ENCODE measurements at places on chromosomes 7 and 10.
A peak's percentile ranks its signal among the peaks of the same experiment; 100 is the strongest.

DNA sequence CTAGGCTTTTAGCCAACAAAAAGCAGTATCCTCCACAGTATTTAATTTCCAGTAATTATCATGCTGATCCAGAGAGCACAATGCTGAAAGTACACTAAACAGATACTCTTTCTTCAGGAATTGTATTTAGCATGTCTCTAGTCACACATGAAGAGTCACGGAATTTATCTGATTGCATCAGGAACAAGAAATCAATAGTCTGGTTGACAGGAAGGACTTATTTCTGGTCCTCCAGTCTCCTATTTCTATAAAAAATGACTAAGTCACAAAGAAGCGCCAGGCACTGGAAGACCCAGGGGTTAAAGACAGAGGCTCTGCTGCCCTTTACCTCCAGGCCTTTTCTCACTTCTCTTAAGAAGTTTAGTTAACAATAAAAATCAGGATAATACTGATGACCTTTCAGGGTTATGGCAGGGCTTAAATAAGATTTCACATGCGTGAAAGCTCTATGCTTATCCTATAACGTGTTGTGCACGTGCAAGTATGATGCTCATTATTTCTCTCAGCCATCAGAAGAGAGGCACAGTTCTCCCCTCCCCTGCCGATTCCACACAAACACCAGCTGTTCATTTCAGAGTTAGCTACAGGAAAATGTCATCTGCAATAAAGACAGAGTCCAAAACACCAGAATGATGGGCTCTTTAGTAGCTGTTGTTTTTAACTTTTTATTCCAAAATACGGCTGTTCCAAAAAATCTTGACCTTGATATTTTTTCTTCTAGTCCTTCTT lies 36.9 kb downstream of the SLC26A4 start:
- DNase-seq, result no peak

- no peak for DNase-seq
These were observed 975 bp downstream of the CNTNAP2 start for GRCh38 chr7:146117576-146117975.

GRCh38 chr7:41007811-41008210 lies 695.1 kb downstream of the INHBA start:
- no peak for DNase-seq

DNA sequence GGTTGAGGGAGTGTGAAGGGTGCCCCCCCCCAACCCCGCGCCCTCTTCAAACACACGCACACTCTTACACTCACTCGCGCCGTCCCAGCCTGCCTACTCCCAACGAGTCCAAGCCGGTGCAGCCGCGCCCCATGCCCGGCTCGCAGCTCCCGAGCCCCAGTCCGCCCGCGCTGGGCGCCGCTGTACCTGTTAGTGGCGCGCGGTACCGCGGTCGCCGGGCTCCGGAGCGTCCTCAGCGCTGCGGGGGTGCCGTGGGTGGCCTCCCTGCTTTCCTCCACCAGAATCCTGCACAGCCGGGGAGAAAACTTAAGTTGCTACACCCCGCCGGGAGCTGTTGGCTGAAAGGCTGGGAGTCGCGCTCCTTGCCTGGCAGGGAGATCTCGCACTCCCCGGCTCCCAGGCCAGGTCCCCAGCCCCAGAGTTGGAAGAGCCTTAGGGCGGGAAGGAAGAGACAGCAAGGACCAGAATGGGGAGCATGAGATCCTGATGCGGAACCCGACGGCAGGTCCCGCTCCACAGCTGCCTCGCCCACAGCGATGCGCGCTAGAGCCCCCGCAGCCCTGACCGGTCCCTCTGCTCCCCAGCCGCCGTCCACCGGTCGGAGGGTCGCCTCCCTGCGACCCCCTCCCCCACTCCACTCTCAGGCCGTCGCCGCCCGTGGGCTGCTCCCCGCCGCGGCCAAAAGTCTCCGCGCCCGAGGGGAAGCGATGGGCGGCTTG lies 863 bp downstream of the ST8SIA6 start:
- no peak for DNase-seq

- no peak for DNase-seq
These were observed 144.5 kb upstream of the POT1 start for GRCh38 chr7:125074141-125074540.

GRCh38 chr10:34169677-34170076 lies 645.4 kb downstream of the PARD3 start:
- DNase-seq, result no peak

- DNase-seq, result no peak
These were observed 25.7 kb downstream of the CHST3 start for GRCh38 chr10:71989661-71990454.

DNA sequence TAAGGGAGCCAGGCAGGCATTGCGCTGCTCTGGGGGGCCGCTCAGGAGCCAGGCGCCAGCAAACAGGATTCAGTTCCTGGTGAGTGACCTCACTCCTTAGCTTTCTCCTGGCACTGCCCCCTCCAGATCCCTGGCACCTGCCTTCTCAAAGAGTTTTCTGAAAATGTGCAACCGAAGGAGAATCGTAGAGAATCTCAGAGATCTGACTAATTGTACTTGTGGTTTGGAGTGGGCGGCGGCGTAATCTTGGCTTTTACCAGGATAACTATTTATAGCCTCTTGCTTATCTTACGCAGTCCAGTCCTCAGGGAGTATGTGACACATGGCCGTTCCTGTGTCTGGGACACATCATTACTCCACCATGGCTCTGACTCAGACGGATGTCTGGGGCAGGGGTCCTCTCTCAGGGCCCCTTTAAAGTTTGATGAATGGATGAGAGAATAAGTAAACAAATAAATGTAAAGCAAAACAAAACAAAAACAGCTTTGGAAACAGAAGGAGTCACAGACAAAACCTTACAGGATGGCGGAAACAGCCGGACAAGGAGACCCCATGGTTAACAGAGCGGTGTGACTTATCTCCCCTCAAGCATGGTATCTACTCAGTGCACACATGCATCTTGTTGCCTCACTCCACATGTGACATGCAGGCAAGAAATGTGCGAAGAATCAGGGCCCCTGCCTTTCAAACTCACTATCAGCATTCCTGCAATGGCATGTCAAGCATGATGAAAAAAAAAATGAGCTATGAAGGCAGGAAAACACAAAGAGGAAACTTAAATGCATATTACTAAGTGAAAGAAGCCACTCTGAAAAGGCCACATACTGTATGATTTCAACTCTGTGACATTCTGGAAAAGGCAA lies 99.7 kb downstream of the TNS3 start:
- no peak for DNase-seq

DNA sequence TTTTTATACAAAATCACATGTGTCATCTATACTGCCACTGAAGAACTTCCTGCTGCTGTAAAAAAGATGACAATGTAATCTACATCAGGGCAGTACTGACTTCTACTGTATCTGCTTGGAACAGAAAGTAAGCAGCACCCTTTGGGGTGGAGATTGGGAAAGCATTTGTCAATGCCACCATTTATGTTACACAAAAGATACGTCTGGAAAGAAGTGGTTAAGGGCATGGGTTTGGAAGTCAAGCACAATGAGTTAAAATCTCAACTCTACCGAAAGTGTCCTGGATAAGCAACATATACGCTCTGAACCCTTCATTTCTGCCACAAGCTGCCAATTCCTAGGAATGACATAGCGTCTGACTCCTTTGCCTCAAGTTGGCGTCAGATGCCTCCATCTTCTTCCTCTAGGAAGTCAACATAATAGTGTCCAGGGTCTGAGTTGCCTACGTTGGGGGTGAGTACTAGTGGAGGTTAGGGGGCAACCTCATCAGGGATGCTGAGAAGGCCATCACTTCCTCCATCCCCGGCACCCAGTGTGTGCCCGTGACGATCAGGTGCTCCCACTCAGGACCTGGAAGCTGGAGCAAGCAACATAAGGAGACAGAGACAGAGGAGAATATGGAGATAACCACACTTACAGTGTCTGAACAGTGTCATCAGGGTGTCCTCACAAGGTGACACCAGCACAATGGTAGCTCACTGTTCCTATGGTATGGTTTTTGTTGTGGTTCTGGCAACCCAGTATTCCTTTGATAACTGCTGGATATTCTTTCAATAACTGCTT lies 58.3 kb downstream of the SGMS1 start:
- DNase-seq, result no peak

DNA sequence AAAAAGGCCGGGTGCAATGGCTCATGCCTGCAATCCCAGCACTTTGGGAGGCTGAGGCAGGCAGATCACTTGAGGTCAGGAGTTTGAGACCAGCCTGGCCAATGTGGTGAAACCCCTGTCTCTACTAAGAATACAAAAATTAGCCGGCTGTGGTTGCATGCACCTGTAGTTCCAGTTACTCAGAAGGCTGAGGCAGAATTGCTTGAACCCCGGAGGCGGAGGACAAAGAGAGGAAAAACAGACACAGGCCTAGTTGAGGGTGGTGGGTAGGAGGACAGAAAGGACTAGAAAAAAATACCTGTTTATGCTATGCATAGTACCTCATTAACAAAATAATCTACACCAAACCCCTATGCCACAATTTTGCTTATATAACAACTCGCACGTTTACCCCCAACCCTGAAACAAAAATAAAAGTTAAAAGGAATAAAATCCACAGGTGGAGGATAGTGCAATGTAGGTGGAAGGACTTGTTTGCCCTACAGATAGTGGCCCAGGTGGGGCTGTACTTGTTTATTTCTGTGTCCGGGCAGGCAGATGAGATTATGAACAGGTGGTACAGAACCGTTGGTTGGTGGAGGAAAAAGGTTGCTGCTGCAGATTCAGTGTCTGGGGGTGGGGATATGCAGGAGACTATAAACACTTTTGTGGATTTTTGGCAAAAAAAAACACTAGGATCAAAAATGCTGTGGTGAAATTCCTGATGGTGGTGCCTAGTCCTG lies 5.1 kb downstream of the ZNF680 start:
- no peak for DNase-seq

- no peak for DNase-seq
These were observed 59.1 kb downstream of the TES start for GRCh38 chr7:116269466-116269865.

- peak; percentile 26 for DNase-seq
These were observed 1.5 kb upstream of the GRIFIN start for GRCh38 chr7:2477447-2478398.

DNA sequence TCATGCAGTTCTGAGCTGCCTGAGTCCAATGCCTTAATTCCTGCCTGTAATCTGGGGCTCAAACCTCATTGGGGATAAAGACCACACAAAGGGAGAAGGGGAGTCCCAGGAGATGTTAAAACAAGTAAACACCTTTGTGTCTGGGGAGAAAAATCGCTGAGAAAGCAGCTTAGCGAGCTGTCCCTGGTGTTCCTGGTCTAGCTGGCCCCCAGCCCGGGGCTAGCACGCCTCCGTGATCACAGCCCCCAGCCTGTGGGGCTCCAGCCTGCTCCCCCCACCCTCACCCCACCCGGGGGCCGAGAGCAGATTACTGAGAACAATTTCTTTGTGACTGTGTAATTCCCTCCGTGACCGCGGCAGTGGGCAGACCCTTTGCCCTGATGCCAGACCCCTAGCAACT lies 24.8 kb downstream of the DPCD start:
- DNase-seq, result no peak

DNA sequence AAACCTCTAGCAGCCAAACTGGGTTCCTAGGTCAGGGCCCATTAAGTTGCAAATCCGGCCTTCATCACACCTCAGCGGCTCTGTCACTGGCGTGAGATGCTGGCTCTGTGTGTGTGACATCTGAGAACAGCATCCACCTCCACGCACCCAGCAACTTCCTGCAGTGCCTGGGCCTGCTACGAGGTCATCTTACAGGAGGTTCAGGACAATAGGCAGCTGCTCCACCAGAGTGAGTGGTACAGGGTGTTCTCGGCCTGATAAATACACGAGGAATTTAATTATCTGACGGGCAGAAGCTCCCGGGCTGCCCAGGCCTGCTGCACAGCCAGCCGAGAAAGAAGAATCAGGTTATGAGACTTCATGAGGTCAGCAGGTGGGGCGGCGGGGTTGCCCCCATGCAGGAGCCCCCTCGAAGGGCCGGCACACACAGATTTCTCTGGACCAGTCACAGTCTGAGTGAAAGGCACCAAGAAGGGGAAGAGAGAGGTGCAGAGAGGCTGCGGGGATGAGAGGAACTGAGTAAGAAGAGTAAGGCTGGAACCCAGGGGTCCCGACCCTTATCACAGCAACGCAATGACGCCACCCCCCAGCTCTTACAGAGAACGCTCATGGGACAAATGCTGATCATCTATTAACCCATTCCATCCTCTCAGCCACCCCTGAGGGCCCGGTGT lies 49.3 kb downstream of the CALML3 start:
- DNase-seq, result no peak

DNA sequence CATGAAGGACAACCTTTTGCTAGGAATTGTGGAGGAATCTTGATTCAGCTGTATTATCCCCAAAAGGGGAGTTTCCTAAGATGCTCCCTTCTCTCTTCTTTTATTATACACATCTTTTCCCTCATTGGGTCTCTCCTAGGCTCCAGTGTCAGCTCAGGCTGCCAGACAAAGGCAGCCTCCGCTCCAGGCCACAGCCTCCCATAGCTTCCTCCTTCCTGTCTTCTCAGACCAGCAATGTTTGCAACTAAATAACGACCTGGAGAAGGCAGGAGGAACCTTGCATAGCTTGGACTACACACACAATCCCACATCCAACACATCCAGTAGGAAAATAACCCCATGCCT lies 12.3 kb downstream of the SFXN3 start:
- no peak for DNase-seq

GRCh38 chr10:78717200-78717599 lies 351.6 kb upstream of the ZMIZ1 start:
- DNase-seq, result no peak

DNA sequence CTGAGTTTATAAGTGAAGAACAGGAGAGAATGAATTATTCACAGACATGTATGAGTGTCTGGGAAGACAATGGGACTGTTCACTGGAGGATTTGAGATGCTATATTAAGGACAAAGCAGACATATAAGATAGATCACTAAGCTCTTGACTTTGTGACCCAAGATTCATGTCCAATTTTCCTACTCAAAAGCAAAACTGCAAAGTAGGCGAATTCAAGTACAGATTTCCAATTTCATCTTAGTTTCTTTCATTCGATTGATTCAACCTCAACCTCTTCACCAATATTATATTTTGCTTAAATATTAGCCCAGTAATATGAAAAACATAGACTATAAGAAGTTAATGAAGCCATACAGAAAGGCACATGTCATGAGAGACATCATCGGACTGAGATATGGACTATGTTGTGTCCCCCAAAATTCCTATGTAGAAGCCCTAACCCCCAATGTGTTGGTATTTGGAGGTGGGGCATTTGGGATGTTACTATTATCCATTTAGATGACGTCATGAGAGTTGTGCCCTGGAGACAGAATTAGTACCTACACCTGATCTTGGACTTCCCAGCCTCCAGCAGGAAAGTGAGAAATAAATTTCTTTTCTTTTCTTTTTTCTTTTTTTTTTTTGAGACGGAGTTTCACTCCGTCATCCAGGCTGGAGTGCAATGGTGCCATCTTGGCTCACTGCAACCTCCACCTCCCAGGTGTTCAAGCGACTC lies 353.7 kb upstream of the AKR1E2 start:
- no peak for DNase-seq

DNA sequence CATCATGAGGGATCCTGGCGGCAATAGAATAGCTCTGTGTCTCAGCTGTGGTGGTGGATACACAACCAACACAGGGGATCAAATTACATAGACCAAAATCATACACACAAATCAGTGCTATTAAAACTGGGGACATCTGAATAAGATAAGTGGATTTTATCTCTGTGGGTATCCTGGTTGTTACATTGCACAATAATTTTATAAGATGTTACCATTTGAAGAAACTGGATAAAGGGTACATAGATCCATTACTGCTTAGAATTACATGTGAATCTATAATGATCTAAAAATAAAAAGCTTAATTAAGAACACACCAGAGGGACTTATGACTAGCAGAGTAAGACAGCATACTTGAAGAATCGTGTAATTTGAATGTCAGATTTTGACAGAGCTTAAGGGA lies 8.2 kb upstream of the FAM3C start:
- DNase-seq, result no peak

- DNase-seq, result no peak
These were observed 48.8 kb upstream of the PSAP start for GRCh38 chr10:71899665-71900412.
